ENCODE measurements at places on chromosomes 7 and 10.

GRCh38 chr10:9010093-9010492 lies 955.6 kb downstream of the GATA3 start:
- no peak for DNase-seq

GRCh38 chr10:88162852-88163251 lies 299.4 kb downstream of the PTEN start:
- no peak for DNase-seq

DNA sequence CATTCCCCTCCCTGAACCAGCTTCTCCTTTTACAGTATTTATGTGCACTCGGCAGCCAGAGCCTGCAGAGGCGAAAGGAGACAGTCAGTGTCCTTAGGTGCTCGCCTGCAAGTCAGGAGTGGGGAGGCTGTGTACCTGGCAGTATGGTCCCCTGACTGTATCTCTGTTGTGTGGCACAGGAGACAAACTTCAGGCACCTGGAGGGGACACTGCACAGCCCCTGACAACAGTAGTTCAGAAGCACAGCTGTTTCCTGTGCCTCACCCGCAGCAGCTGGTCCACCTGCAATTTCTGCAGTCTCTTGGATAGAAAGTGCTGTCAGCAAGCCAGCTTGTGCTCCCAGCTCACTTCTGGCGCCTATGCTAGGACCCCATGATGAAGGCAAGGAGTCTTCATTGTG lies 73.4 kb upstream of the LAMB4 start:
- no peak for DNase-seq

DNA sequence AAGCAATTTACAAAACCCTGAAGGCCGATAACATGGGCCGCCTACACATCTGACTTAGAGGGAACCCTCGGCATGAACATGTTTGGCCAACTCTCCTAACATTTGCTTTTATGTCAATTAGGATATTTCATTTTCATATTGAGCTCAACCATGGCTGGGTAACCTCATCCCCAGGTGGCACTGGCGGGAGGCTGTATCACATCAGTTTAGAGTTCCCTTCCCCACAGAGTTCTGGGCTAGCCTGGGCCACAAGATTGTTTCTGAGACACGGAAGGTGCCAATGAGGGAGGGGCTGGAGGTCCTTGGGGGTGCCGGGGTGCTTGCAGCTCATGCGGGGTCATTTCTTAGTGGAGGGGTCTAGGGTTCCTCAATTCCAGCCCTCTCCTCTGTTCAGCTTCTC lies 386.5 kb upstream of the MKI67 start:
- no peak for DNase-seq

DNA sequence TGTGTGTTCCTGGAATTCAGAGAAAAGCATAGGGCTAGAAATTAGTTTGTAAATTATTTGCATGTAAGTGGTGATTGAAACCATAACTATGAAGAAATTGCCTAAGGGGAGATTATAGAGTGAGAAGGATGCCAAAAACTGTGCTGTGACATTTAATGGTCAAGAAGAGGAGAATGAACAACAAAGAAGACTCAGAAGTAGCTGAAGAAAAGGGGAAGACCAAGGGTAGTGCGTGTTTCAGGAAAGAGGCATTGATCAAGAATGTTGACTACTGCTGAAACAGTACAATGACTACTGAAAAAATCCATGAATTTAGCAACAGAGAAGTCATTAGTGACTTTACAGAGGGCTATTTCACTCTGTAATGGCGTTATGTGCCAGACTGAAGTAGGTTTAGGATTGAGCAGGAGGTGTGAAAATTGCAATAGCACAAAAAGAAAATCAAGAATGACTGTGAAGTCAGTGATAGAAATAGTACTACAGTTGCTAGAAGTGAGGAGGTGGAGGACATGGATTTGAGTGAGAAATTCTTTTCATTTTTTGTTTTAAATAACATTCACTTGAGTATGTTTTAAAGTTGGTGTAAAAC lies 28.9 kb upstream of the SAMD9L start:
- no peak for DNase-seq

GRCh38 chr7:3067193-3067592 lies 23.5 kb upstream of the CARD11 start:
- no peak for DNase-seq

GRCh38 chr10:33410860-33411234 lies 76.4 kb upstream of the NRP1 start:
- DNase-seq, result no peak

DNA sequence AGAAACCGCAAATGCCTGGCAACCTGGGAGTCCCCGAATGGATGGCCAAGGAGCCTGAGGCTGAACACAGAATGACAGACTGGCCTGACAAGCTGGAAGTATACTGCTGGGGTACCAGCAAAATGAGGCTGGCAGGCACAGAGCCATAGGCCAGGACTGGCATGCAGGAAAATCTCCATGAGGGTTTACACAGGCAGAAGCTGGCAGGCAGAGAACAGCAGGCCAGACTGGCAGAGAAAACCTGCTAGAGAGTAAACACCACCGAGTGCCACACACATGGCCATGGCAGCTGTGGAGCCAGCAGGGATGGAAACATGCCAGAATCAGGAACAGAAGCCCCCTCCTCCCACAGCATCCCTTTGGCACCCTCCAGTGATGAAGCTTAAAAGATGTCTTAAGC lies 63.4 kb downstream of the CRPPA start:
- no peak for DNase-seq

GRCh38 chr7:40915071-40915470 lies 780.3 kb downstream of the SUGCT start:
- DNase-seq, result no peak

DNA sequence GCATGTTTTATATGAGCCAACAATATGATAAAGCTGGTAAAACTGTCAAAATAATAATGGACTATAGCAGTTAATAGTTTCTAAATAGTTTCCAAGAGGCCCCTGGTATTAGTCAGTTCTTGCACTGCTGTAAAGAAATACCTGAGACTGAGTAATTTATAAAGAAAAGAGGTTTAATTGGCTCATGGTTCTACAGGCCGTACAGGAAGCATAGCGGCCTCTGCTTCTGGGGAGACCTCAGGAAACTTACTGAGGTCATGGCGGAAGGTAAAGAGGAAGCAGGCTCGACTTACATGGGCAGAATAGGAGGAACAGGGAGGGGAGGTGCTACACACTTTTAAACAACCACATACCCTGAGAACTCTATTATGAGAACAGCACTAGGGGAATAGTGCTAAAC lies 104.6 kb downstream of the PPP1R9A start:
- no peak for DNase-seq

GRCh38 chr10:45550903-45551786 lies 121.4 kb downstream of the ZFAND4 start:
- no peak for DNase-seq

DNA sequence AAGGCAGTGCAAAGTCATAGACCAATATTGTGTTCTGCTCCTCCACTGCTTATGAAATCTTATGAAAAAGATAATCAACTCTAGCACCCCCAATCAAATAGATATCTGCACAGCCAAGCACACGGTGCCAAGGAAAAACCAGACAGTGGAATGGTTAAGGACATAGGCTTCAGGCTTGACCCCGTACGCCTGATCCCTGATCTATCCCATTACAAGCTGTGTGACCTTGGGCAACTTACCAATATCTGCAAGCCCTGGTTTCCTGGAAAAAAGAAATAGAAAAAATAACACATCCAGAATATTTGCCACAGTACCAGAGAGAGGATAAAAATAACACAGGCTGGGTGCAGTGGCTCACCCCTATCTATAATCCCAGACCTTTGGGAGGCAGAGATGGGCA lies 56.9 kb downstream of the GRB10 start:
- no peak for DNase-seq

GRCh38 chr7:46115410-46115809 lies 194.3 kb upstream of the IGFBP3 start:
- no peak for DNase-seq

- DNase-seq, result no peak
These were observed 103.7 kb downstream of the TCERG1L start for GRCh38 chr10:131207584-131208532.

DNA sequence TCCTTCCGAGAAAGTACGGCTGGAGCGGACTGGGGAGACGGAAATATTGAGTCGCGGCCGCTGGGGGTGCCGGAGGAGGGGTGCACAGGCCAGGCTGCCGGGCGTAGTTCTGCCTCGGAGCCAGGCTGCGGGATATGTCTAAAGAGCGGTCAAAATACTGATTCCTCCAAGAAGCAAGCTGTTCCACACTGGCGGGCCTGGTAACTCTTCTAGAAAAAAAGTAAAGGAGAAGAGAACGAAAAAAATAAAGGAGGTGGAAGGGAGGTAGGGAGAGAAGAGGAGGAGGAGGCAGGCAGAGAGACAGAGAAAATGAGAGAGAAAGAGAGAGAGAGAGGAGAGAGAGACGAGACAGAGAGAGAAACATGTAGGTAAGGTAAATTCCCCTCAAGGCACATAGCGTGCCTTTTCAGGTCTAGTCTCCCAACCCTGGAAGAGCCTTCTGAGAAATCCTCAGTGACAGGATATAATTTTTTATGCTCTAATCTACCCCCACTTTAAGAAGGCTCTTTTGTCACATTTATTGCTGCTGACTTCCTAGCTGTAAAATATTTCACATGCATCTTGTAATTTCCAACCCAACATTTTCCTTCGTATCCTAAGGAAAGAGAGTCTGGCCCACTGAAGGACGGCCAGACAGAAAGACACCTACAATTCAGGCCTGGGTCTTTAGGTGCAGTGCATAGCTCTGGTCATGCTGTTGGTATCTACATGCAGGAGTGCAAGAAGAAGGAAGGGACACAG lies 5.7 kb downstream of the DLX5 start:
- DNase-seq, result peak; percentile 18

- no peak for DNase-seq
These were observed 111.6 kb downstream of the MAD1L1 start for GRCh38 chr7:2120841-2121830.

DNA sequence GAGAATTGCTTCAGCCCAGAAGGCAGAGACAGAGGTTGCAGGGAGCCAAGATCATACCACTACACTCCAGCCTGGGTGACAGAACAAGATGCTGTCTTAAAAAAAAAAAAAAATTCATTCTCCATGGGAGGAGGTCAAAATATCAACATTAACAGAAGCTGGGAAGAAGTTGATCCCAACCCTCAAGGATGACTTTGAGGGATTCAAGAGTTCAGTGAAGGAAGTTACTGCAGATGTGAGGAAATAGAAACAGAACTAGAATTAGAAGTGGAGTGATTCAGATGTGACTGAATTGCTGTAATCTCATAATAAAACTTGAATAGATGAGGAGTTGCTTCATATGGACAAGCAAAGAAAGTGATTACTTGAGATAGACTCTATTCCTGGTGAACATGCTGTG lies 19.7 kb upstream of the RPEL1 start:
- no peak for DNase-seq

DNA sequence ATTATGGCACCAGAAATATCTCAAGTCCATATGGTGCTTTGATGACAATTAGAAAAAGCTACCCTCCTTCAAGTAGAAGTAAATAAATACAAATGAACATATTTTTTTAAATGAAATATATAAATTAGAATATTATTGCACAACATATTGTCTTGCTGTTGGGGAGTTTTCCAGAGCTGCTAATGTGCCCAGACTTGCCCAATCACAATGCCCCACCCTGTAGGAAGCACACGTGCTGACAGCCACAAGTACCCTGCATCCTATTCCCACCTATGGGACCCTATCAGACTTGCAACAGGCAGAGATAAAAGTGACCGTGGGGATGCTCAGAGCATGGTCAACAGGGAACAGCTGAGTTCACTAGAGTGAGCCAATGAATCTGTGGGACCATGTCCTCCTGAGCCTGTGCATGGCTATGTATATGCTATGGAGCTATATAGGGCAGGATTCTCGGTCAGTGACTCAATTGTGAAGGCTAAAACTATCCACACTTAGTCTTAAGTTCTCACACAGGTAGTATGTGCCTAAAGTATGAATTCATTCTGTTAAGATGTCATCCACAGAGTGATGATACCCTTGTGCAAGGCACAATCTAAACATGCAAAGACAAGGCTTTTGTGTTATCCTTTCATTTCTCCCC lies 336.0 kb downstream of the HGF start:
- DNase-seq, result no peak

GRCh38 chr7:107976620-107977019 lies 26.3 kb downstream of the LAMB1 start:
- DNase-seq, result no peak

DNA sequence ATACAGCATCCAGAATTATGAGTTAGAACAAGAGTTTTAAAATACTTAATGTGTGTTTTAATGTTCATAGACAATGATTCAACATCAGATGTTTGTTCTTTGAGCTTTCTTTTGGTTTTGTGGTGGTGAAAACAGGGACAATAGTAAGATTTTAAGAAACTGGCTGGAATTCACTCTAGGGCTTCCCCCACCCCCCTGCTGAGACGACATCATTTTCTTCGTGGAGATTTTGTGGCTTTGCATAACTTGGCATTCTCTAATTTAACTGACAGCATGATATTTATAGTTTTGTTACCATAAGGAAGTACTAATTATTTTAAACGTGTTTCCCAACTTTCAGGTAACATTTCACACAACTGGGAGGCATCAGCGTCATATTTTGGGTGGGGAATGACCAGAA lies 184.1 kb downstream of the BICC1 start:
- no peak for DNase-seq

DNA sequence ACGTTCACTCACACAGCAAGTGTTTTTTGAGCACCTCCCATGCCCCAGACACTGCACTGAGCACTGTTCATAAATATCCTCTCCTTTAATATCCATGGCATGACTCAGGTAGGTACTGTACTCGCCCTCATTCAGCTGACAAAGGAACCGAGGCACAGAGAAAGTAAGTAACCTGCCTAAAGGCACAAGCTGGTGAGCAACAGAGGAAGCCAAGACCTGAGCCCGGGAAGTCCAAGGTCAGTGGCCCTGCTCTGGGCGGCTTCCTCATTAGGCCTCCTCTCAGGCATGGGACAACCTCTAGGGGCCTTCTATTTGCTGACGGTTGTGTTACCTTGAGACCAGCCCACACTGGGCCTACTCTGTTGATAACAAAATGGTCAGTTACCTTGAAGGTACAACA lies 45.1 kb upstream of the EZH2 start:
- DNase-seq, result no peak

- no peak for DNase-seq
These were observed 32.9 kb downstream of the GPER1 start for GRCh38 chr7:1120791-1121190.

- no peak for DNase-seq
These were observed 117.8 kb upstream of the MYO3A start for GRCh38 chr10:25815999-25816768.

GRCh38 chr10:122273966-122274545 lies 3.0 kb downstream of the BTBD16 start:
- no peak for DNase-seq

- DNase-seq, result peak; percentile 44
These were observed 42.8 kb downstream of the NIPSNAP2 start for GRCh38 chr7:56007167-56007652.

GRCh38 chr10:103645141-103646054 lies 151.9 kb downstream of the NEURL1 start:
- peak; percentile 41 for DNase-seq

All from nephron progenitor cell (in vitro differentiated cells).